ENCODE measurements at places on chromosomes 16 and 17.

DNA sequence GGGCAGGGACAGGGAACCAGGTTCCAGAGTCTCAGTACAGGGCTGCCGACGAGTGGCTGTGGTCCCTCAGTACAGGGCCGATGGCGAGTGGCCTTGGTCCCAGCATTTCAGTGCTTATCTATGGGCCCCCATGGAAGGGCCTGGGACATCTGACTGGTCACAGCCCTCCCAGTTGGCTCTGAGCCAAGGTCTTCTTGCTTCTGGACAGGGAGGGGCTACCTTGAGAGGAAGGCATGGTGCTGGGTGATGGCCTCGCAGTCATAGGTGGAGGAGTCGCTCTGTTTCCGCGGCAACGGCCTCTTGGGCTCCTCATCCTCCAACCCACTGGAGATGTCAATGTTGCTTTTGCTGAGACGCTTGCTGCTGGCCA is 32.5 kb downstream of the PIMREG start:
- no peak for DNase-seq

GRCh38 chr16:85557083-85557970 is 55.8 kb upstream of the GSE1 start:
- peak; percentile 47 for DNase-seq

- no peak for DNase-seq
These were observed 7.8 kb upstream of the C1QBP start for GRCh38 chr17:5446786-5447185.

- peak; percentile 86 for DNase-seq
These were observed 159.2 kb upstream of the RPH3AL start for GRCh38 chr17:511833-512251.

- DNase-seq: no peak
These were observed 60.1 kb downstream of the TK2 start for GRCh38 chr16:66489818-66490217.

- no peak for DNase-seq
These were observed 16.1 kb downstream of the CCR7 start for GRCh38 chr17:40548982-40549685.

GRCh38 chr17:77083531-77083930 is 57.2 kb upstream of the SEC14L1 start:
- DNase-seq: no peak

DNA sequence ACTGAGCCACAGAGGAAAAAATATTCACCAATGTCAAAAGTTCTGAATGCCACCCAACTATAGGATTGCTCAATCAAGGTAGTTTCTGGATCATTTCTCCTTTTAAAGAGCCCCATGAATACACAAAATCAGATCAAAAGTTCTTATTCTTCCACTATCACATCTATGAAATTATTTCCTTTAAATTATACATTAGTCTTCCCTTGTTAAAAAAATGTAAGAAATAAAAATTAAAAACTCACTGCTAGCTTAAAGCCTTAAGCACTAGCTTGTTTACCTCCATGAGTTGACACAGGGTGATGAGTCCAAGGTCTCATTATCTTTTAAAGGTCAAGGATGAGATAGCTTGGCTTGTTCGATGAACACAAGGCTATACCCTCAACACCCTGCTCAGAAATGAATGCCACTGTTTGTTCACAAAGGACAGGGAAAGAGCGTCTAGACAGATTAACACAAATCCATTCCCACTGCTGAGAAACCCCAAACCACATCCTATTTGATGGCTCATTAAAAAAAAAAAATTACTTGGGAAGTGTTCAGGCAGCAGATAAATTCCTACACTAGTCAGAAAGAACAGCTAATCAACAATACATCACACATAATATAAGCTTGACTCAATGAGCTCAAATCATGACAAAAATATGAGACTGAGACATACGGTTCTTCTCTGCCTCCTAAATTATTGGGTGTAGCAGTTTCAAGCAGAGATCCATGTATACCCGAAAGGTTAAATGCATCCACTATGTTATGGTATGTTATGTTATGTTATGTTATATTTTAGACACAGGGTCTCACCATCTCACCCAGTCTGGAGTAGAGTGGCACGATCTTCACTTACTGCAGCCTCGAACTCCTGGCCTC is 118.9 kb downstream of the PARN start:
- no peak for DNase-seq

DNA sequence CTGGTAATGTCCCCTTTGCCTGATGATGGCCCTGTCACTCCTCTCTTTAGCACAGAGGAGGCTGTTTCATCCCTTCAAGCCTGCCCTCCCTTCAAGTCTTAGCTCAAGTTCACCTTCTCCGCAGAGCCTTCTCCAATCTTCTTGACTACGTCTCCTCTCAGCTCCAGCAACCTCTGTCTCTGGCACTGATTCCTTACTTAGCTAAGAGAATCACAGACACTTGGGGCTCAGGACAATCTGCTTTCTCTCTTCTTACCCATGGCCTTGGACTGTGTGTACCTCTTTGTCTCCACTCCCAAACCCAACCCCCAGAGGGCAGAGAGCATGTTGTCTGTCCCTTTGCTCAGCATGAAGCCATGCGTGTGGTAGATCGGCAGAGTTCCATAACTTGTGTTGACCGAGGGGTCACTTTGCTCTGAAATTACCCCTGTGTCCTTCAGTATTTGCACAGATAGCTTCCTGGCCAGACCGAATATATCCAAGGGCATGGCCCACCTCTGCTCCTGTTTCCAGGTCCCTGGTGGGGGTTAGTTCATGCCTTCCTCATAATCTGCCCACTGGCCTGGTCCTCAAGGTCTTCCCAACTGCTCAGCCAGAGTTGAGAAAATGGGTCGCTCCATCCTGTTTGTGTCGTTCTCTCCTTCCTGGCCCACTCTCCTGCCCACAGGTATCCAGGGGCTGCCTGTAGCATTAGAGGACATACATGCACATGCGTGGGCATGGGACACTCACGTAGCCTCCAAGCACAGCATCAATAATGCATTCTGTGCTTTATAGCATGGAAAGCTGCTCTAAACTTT is 41.6 kb downstream of the MAPT start:
- no peak for DNase-seq

GRCh38 chr16:78199325-78200022 is 100.0 kb downstream of the WWOX start:
- DNase-seq: no peak

- no peak for DNase-seq
These were observed 166.4 kb downstream of the C16orf95 start for GRCh38 chr16:87150681-87151280.

Data from umbilical cord (tissue), 2 donors.